ENCODE measurements at places on chromosomes 11 and 22. TPM values are rescaled to one million over a fixed set of nuclear protein-coding genes. Genes with fewer than 3 reads are reported as not detected.

DNA sequence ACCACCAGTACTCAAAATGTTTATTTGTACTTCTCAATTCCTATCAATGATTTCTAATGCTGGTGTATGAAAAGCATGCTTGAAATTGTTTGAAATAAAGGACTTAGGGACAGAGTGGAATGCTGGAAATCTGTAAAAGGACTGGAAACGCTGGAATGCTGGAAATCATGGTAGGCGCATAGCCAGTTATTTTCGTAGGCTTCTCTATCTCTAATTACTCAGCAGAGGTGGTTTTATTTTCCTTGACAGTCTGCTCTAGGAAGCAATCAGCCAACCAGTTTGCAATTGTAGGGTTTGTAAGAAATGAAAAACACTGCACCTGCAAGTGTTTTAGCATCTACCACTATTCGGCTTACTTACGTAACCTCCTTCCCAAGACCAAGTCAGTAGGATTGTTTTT lies 788 bp downstream of the LIN7C start:
- no peak for DNase-seq

Gene TRPC6
- not detected for polyA plus RNA-seq

Gene FREY1
- polyA plus RNA-seq = not detected

Gene RASL10A
- not detected for polyA plus RNA-seq

Measured in CD4-positive, CD25-positive, alpha-beta regulatory T cell (primary cell).